ENCODE measurements at places on chromosomes 5 and 9. TPM values are rescaled to one million over a fixed set of nuclear protein-coding genes. Genes with fewer than 3 reads are reported as not detected.

Gene PLK2
- total RNA-seq: 227 TPM

- H3K4me1 ChIP-seq: peaks cover 10% of the 10 kb centered on the region
- DNase-seq: no peak
- no peak overlapping the region for H3K4me3 ChIP-seq
- H3K27me3 ChIP-seq: no peaks in the 10 kb centered on the region
- H3K36me3 ChIP-seq: no peaks in the 10 kb centered on the region
Observed at GRCh38 chr5:123545506-123545905, 33.5 kb downstream of the CSNK1G3 start.

Gene C8G
- total RNA-seq: 1.6 TPM

GRCh38 chr9:14373336-14373666, 59.4 kb upstream of the NFIB start:
- no peaks in the 10 kb centered on the region for H3K27me3 ChIP-seq
- no peaks in the 10 kb centered on the region for H3K36me3 ChIP-seq
- no peak for DNase-seq
- peak overlapping the region; percentile 72 for H3K27ac ChIP-seq

DNA sequence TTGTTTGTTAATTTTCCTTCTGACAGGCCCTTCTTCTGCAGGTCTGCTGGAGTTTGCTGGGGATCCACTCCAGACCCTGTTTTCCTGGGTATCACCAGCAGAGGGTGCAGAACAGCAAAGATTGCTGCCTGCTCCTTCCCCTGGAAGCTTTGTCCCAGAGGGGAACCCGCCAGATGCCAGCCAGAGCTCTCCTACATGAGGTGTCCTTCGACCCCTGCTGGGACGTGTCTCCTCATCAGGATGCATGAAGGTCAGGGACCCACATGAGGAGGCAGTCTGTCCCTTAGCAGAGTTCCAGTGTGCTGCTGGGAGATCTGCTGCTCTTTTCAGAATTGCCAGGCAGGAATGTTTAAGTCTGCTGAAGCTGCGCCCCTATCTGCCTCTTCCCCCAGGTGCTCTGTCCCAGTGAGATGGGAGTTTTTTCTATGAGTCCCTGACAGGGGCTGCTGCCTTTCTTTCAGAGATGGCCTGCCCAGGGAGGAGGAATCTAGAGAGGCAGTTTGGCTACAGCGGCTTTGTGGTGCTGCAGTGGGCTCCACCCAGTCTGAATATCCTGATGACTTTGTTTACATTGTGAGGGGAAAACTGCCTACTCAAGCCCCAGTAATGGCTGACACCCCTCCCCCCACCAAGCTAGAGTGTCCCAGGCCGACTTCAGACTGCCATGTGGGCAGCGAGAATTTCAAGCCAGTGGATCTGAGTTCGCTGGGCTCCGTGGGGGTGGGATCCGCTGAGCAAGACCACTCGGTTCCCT, 772.0 kb upstream of the FAM174A start:
- H3K27me3 ChIP-seq: no peaks in the 10 kb centered on the region
- H3K36me3 ChIP-seq: no peaks in the 10 kb centered on the region
- no peaks in the 10 kb centered on the region for H3K4me1 ChIP-seq
- H3K27ac ChIP-seq: no peak overlapping the region

- no peaks in the 10 kb centered on the region for H3K27me3 ChIP-seq
- H3K4me3 ChIP-seq: no peak overlapping the region
- no peak for DNase-seq
- H3K36me3 ChIP-seq: no peaks in the 10 kb centered on the region
- H3K4me1 ChIP-seq: peaks cover 5% of the 10 kb centered on the region
Observed at GRCh38 chr9:72396247-72397091, 31.5 kb upstream of the ZFAND5 start.

- H3K27ac ChIP-seq: no peak overlapping the region
- H3K4me3 ChIP-seq: no peak overlapping the region
- H3K36me3 ChIP-seq: no peaks in the 10 kb centered on the region
- DNase-seq: no peak
Observed at GRCh38 chr5:148746826-148747535, 79.4 kb upstream of the ADRB2 start.

- H3K27ac ChIP-seq: peak overlapping the region; percentile 87
- no peak for DNase-seq
- H3K4me1 ChIP-seq: peaks cover 56% of the 10 kb centered on the region
Observed at GRCh38 chr9:107750741-107751566, 261.4 kb upstream of the KLF4 start.

GRCh38 chr9:134360897-134361296, 34.6 kb downstream of the RXRA start:
- H3K4me3 ChIP-seq: no peak overlapping the region
- DNase-seq: no peak
- no peaks in the 10 kb centered on the region for H3K36me3 ChIP-seq
- no peaks in the 10 kb centered on the region for H3K27me3 ChIP-seq

Gene LTC4S
- 4.7 TPM for total RNA-seq

DNA sequence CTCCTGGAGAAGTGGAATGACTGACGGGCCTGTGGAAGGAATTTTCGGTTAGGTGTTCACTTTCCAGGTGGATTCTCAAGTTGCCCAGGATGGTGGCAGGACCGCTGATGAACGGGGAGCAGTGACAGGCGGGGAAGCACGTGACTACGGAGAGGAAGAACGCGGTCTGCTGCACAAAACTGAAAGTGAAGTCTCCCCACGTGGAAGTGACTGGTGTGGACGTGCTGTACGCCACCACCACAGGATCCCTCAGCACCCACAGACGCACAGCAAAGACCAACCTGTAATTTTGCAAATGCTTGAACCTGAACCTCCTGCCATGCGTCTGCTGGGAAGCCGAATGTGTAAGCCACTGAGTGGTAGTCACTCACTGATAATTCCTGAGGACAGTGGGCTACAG, 51.4 kb downstream of the RNF130 start:
- no peaks in the 10 kb centered on the region for H3K4me1 ChIP-seq
- H3K27ac ChIP-seq: no peak overlapping the region

Gene CCNO
- total RNA-seq: 1.6 TPM

Gene ORM2
- not detected for total RNA-seq

DNA sequence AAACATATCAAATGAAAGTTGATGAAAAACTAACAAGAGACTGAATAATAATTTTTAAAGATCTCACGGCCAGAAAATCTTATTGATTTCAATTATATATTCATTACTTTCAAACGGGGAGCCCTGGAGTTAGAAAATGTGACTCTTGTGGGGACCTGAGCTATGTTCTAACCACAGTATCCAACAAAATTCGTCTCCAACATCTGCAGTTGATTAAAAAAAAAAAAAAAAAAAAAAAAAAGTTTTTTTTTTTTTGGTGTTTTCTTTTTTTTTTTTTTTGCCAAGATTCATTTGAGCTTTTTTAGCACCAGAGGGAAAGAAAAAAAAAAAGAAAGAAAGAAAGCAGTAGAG, 144.3 kb upstream of the PIK3R1 start:
- no peaks in the 10 kb centered on the region for H3K4me1 ChIP-seq
- DNase-seq: no peak
- no peaks in the 10 kb centered on the region for H3K36me3 ChIP-seq
- no peak overlapping the region for H3K27ac ChIP-seq

Gene FBXL7
- total RNA-seq: 0.68 TPM

Gene NUTM2G
- not detected for total RNA-seq
